ENCODE measurements at places on chromosomes 13 and 19.

DNA sequence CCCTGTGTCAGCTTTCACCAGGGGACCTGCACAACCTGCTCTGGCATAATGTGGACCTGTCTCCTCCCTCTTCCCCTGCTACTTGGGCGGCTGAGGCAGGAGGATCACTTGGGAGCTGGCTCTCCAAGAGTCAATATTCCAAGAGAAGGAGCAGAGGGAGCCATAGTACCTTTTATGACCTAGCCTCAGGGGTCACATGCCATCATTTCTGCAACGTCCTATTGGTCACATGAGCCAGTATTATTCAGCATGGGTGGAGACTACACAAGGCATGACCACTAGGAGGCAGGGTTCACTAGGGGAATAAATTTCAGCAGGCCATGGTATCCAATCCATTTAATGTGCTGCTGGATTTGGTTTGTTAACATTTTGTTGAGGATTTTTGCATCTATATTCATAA, 12.0 kb upstream of the SHFL start:
- DNase-seq, result peak; percentile 43

DNA sequence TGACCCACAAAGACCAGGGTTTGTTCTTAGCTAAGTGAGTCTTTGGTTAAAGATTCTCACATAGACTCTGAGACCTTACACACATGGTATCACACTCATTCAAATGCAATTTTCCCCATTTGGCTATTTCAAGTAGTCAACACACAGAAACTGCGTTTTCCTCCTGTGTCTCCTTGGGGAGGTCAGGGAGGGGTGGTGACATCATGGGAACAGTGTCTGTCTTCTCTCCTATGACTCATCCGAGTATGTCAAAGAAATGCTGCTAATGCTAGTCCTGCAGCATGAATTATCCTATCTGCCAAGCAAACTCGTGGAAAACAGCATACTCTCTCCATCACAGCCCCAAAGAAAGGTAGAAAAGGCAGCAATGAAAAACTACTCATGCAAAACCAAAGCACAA, 100.2 kb downstream of the ENOX1 start:
- peak; percentile 23 for DNase-seq

- DNase-seq, result no peak
Observed at GRCh38 chr13:60538566-60538965, 141.5 kb downstream of the TDRD3 start.

- DNase-seq, result no peak
Observed at GRCh38 chr19:10749435-10750384, 31.8 kb downstream of the DNM2 start.

DNA sequence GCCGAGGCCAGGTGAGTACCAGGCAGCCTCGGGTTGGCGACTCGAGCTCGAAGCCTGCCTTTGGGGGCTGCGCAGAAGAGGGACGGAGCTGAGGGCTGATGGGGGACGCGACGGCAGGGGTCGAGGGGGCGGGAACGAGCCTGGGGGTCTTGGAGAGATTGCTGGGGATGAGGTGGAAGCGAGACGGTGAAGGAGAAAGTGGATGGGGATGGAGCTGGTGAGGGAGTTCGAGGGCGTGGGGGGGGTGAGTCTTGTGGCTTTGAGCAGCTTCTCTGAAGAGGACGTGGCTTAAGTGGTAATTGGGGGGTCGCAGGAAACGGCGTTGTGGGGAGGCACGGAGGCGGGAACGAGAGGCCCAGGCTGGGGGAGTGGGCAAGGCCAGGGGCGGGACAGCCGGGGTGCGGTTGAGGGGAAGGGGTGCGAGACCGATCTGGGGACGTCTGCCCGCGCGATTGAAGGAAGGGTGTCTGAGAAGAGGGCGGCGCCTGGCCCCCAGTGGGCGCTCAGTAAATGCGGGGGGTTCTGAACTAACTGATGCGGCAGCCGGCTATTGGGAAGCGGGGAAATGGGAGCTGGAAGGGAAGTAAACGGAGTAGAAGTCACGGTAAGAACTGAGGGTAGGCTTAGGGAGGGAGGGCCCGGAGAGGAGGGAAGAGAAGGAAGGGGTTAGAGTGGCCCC, 426 bp downstream of the MYO9B start:
- peak; percentile 59 for DNase-seq

- peak; percentile 78 for DNase-seq
Observed at GRCh38 chr13:52713894-52714293, 25.7 kb downstream of the CNMD start.

All from suppressor macrophage treated with lipopolysaccharide for 4 hours (primary cell).